Stimulated activated CD8-positive, alpha-beta memory T cell treated with anti-CD3 and anti-CD28 coated beads, Interleukin-15, amount 100 ng/mL, for 4 hours (primary cell): ENCODE measurements at places on chromosomes 4 and X.

- no peak for DNase-seq
These were observed 23.9 kb downstream of the ACSL4 start for GRCh38 chrX:109709129-109709631.

DNA sequence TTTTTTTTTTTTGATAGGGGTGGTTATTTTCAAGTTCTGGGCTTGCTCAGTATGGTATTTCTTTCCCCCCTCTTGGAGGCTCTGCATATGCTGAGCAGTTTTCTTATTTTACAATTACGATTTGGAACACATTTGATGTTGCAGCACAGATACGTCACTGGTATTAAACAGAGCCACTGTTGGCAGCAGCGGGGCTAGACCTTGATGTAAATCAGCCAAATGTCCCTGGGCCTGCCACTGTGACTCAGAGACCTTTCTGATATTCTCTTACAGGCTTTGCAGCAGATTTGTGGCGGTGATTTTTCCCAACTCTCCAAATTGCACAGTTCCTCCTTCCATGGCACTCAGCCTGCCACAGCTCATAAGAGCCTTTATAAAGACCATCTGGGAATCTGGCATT is 81.1 kb downstream of the VMA21 start:
- DNase-seq, result no peak

- DNase-seq, result no peak
These were observed 33.4 kb downstream of the PJA1 start for GRCh38 chrX:69131886-69132285.

DNA sequence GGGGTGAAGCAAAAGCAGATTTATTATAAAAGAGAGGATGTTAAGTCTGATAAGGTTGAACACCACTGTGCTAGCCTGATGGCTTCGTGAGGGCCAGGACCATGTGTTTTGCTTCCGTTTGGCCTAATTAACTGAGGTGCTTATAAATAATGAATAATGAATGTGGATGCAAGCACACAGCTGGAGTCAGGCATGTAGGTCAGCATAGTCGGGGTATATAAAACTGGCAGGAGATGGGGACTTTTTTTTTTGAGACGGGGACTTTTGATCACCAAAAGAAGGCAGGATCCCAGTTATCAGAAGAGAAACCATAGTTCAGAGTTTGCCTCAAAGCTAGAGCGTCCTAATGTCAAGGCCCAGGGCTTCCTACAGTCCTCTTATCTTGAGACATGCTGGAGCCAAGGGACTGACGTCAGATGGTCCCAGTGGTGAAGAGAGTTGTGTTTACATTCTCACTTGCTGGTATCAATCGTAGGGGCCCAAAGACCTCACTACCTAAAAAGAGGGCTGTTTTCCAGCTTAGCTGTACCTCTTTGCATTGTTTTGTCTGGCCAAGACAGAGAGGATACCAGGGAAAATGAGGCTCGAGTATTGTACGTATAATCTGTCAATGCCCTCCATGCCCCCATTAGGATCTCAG is 50.4 kb downstream of the RTL9 start:
- no peak for DNase-seq

GRCh38 chrX:153865685-153866084 is 20.3 kb downstream of the L1CAM start:
- no peak for DNase-seq

- DNase-seq, result no peak
These were observed 8.5 kb upstream of the SPANXN4 start for GRCh38 chrX:143017272-143017671.

- no peak for DNase-seq
These were observed 639 bp upstream of the SORCS2 start for GRCh38 chr4:7191546-7192251.

DNA sequence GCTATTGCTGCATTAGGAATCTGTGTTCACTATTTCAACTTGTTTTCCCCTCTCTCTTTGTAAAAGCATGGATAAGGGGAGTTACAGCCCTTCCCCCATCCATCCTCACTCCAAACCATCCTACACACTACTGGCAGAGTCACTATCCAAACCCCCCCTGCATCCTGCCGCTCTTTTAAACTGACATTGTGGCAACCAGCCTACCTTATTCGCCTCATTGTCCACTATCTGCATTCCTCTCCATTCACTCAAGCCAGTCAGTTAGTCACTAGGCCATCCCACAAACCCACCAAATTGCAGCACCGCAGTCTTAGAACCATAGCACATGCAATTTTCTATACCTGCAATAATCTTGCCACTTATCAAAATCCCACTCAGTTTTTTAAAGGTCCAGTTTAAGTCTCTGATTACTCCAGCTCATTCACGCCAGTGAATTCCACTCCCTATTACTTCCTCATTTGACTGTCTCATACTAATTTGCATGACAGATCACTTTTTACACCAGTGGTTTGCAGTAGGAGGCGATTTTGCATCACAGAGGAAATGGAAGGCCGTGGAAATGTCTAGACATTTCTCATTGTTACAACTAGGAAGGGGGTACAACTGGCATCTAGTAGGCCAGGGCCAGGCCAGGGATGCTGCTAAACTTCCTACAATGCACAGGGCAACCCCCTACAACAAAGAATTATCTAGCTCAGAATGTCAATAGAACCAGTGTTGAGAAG is 181.8 kb downstream of the HS6ST2 start:
- DNase-seq, result no peak
